EL (cell line): ENCODE measurements at places on chromosomes 12 and 14.

- peak; percentile 91 for DNase-seq
Measured at GRCh38 chr12:79407671-79408622, 282.8 kb downstream of the PAWR start.

DNA sequence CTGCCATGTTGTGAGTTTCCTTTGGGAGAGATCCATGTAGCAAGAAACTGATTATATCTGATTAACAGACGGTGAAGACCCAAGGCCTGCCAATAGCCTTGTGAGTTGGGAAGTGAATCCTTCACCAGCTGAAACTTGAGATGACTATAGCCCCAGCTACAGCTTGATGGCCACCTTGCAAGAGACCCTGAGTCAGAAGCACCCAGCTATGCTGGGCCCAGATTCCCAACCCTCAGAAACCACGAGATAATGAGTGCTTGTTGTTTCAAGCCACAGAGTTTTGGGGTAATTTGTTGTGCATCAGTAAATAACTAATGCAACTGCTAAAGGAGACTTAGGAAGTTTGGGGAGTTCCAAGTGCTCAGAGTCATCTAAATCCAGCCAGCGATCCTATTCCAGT lies 80.3 kb downstream of the AVPR1A start:
- DNase-seq = peak; percentile 6

- no peak for DNase-seq
Measured at GRCh38 chr14:101243587-101244338, 317.5 kb upstream of the DIO3 start.

GRCh38 chr12:85279449-85280164 lies 413 bp upstream of the ALX1 start:
- DNase-seq = no peak

DNA sequence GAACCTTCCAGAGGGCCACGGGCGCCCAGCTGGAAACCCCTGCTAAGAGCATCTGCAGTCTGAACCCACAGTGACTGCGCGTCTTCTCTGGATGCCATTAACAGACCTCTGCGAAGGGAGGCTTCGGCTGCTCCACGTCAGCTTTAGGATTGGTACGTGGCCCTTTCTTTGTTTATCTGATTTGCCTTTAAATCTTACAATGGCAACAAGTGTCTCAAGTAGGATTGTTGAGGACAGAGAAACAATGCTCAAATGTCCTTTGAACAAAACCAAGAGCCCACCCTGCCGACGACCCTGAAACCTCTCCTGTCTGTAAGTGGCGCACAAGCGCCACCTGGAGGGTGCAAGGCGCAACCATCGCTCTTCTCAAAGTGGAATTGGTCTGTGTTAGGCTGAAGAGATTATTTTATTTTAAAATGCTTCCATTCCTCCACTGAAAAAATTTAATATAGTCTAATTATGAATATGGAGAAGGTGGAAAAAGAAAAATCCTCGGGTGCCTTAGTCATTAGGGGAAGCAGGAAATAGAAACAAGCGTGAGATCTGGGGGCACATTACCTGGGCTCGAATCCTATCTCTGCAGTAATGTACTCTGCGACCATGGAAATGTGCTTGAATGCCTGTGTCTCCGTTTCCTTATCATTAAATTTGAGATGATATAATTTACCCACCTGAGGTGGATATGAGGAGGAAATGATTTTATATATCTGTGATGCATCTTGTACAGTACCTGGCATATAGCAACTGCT lies 82.6 kb upstream of the PTPRB start:
- peak; percentile 54 for DNase-seq

- peak; percentile 28 for DNase-seq
Measured at GRCh38 chr12:89789862-89790261, 81.2 kb upstream of the ATP2B1 start.

DNA sequence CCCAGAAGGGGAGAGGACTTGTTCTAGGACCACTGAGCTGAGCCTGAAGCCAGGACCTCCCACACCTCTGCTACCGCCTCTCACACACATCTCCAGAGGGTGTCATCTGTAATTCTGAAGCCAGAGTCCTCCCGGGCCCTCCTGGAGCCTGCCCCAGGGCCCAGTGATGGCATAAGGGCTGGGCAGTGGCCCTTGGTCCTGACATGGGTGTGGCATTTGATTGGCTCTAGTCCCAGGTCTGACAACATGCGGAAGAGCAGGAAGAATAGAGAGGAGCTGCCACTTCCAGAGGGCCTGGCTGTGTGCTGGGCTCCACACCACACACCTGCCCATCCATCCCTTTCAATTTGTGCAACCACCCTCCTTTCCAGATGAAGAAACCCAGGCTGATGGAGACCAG lies 144.3 kb upstream of the GSC start:
- DNase-seq = no peak

GRCh38 chr14:29548948-29549370 lies 378.7 kb downstream of the PRKD1 start:
- DNase-seq = peak; percentile 62

DNA sequence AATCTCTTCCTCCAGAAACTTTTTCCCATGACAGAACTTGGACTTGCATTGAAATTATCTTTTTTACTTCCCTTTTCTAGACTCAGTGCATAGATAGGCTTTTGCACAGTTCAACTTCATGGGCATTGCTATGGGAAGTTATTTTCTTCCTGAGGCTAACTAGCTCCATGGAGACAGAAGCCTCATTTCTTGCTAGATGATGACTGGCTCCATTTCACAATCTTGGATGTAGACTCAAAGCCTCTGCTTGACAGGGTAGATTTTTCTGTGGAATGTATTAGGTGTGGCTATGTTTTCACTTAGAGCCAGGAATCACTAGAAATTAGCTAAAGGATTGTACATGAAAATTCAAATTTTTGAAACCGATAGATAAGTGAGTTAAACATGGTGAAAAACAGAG lies 884.1 kb upstream of the MGAT4C start:
- DNase-seq = no peak

- DNase-seq = no peak
Measured at GRCh38 chr14:64416348-64416932, 28.3 kb downstream of the MTHFD1 start.

- DNase-seq = no peak
Measured at GRCh38 chr12:27324530-27324929, 8.1 kb upstream of the BMAL2 start.

GRCh38 chr12:50765095-50765911 lies 1.4 kb downstream of the ATF1 start:
- peak; percentile 56 for DNase-seq

GRCh38 chr12:122352394-122352793 lies 70.1 kb downstream of the CLIP1 start:
- no peak for DNase-seq

DNA sequence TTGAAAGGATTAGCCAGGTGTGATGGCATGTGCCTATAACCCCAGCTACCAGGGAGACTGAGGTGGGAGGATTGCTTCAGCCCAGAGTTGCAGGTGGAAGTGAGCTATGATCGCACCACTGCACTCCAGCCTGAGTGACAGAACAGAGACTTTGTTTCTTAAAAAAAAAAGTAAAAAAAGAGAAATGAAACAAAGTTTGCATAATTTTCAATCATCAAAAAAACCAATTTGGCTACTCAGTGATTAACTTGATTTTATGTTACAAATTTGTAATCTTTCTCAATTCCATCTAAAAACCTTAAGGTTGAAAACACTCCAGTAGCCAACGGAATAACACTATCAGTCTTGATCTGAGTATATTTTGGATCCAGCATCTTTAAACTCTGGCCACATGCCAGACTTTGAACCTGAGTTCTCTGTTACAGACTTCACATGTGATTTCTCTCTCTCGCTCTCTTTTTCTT lies 12.6 kb upstream of the DENND5B start:
- no peak for DNase-seq

DNA sequence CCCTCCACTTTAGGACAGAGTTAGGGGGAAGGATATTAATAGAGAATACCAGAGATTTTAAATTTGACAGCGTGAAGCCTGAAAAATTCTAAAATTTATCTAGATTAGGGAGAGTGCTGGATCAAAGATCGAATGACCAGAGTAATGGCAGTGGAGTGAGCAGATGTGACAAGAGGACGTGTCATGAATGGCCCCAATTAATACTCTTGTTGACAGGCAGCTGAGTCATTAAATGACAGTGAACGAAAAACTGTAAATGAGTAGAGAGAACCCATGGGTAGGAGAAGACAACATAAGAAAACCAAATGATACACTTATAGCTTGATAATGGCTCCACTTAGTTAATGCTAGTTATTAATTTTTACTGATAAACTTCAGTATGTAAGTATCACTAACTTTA lies 73.9 kb upstream of the PLEKHA5 start:
- no peak for DNase-seq

DNA sequence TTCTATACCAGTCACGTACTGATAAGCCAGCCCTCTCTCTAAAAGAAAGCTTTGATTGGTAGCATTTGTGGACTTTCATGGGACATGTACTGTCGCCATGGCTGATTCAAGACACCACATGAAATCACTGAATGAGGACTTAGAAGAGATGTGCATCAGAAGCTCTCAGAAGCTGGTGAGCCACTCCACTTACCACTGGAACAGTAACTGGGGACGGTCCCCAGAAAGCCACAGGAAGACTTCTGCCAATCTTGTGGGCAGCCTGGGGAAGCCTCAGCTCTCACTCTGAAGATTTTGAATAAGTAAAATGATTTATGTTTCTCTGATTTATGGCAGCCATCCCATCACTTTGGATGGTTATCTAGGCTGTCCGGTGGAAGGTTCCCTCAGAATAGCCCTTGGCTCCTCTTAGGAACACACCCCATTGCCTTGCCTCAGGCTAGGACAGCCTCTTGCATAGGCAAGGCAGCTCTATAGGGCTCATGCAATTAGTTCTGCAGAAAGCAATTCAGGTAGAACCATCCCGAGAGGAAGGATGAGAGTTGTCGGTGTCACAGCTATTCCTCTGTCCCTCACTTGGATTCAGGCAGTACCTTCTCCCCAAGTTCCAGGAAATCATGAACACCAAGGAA lies 9.8 kb downstream of the DHRS1 start:
- DNase-seq = no peak

DNA sequence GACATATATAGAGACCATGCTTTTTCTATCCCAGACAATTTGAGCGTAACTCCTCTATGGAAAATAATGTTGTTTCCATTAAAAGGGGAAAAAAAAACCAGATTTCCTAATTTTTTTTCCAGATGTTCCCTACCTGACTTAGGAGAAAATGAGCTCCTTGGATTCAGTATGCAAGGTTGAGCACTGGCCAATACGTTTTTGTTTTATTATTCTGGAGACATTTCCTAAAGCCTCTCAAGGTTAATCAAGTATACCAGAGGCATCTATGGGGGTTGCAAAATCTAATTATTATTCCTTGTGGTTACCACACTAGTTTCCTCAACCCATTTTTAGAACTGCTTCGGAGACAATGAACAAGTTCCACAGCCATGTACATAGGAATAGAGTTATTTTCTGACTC lies 291.3 kb downstream of the SLC16A7 start:
- no peak for DNase-seq

GRCh38 chr12:32583534-32583933 lies 95.6 kb upstream of the DNM1L start:
- DNase-seq = peak; percentile 41

DNA sequence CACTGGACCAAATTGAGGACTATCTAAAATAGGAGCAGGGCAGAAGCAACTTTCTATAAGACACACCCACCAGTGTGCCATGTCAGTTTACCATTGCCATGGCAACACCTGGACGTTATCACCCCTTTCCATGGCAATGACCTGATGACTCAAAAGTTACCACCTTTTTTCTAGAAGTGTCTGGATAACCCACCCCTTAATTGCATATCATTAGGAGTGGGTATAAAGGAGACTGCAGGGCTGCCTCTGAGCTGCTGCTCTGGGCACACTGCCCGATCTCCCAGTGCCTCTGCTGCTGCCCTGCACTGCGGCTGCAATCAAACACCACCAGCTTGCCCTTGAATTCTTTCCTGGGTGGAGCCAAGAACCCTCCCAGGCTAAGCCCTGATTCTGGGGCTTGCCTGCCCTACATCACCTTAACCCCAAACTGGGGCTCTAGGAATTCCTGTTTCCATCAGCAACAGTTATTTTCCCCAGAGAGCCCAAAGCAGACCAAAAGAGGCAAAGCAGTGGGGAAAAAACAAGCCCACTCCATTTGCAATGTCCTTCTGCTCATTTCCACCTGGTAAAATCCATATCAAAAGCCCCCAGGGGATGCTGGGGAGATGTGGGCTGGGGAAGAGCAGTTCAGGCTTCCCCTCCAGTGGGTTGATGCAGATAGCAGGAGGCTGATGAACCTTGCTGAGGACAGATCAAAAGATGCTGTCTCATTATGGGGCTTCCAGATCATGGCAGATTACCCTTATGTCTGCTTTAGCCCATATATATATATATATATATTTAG lies 129.5 kb upstream of the NCOR2 start:
- DNase-seq = no peak

DNA sequence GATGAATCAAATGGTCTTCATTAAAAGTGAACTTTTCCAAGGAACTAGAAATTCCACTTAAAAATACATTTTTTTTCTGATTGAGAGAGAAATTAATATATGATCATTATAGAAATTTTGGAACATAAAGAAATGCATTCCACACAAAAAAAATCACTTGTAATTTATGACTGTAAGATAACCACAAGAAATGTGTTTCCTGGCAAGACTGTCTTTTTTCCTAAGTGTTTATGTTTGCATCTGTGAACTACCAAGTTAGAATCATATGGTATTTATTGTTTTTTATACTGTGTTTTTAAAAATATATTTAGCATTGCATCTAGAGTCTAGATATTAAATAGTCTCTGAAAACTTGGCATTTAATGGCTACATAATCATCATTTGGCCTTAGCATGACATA lies 726.8 kb downstream of the BCL11B start:
- DNase-seq = no peak

- DNase-seq = no peak
Measured at GRCh38 chr14:102941419-102942011, 19.1 kb downstream of the AMN start.

DNA sequence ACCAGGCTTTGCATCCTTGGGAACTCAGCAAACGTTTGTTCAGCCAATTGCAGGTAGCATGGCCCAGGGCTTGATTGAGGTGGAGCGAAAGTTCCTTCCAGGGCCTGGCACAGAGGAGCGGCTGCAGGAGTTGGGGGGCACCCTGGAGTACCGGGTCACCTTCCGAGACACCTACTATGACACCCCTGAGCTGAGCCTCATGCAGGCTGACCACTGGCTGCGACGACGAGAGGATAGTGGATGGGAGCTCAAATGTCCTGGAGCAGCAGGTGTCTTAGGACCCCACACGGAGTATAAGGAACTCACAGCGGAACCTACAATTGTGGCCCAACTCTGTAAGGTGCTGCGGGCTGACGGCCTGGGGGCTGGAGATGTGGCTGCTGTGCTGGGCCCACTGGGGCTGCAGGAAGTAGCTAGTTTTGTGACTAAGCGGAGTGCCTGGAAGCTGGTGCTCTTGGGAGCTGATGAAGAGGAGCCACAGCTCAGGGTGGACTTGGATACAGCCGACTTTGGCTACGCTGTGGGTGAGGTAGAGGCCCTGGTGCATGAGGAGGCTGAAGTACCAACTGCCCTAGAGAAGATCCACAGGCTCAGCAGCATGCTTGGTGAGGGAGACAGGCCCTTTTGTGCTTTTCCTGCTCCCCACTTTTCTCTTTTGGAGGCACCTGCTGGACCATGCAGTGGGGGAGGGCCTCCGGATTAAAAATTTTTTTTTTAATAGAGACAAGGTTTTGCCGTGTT lies 799 bp downstream of the THTPA start:
- DNase-seq = peak; percentile 19
